ENCODE measurements at places on chromosomes 16 and 17. TPM values are rescaled to one million over a fixed set of nuclear protein-coding genes. Genes with fewer than 3 reads are reported as not detected.

LASP1 gene
- 355 TPM for total RNA-seq

CEMP1 gene
- not detected for total RNA-seq

CALB2 gene
- total RNA-seq: under 0.01 TPM

DNA sequence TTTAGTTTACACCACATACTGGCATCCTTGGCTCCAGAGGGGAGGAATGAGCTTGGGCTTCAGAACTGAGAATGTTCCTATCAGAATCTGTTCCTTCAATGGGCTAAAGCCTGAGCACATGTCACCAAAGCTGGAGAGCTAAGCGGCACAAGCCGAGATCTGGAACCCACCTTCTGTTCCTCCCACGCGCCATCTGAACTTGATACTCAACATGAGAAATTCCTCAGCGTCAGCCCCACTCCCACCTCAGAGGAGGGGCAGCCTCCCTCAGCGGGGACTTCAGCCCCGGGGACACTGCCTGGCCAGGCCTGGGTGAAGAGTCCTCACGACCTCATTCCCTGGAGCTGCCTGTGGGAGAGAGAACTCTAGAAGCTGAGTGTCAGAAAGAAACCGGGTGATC is 22.8 kb upstream of the SLC47A1 start:
- peak; percentile 36 for DNase-seq

DNA sequence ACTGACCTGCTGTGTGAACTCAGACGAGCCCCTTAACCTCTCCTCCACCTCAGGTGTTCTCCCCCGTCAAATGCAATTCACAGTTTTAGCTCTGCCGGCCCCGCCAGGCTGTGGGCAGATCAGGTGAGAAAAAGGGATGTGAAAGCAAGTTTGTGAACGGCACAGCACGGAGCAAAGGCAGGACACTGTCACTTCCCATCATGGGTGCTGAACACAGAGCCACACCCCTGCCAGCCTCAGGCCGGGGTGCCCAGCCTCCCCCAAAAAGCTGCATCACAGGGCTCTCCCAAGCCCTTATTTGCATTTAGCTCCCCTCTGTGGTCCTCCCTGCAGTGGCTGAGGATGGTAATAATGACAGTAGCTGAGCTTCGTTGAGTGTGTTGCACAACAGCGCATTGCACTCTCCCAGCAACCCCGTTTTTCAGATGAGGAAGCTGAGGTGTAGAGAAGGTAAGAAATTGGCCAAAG is 88.8 kb upstream of the TNRC6C start:
- DNase-seq: no peak

Measured in fibroblast of villous mesenchyme (primary cell).